ENCODE measurements at places on chromosomes 16 and 17. TPM values are rescaled to one million over a fixed set of nuclear protein-coding genes. Genes with fewer than 3 reads are reported as not detected.

KLHL10 gene
- not detected for total RNA-seq

ZNHIT3 gene
- total RNA-seq: 44.6 TPM

ENPP7 gene
- total RNA-seq: not detected

LRRC37A2 gene
- total RNA-seq: 7.6 TPM

PIPOX gene
- total RNA-seq: 4.1 TPM

SLFN13 gene
- total RNA-seq: 0.31 TPM

STAT5A gene
- total RNA-seq: 1.4 TPM

MYH2 gene
- total RNA-seq: 0.62 TPM

CETP gene
- total RNA-seq: 0.62 TPM

MT4 gene
- total RNA-seq: not detected

CA4 gene
- total RNA-seq: 1.2 TPM

PSME3 gene
- 39.8 TPM for total RNA-seq

HOXB9 gene
- total RNA-seq: not detected

MYOCD gene
- 0.16 TPM for total RNA-seq

PRRT2 gene
- total RNA-seq: 20.6 TPM

KLHL11 gene
- total RNA-seq: 74.9 TPM

ARMC7 gene
- total RNA-seq: 3.0 TPM

SLFN12 gene
- 4.1 TPM for total RNA-seq

CRYBA1 gene
- not detected for total RNA-seq

CAPNS2 gene
- total RNA-seq: not detected

HSPB9 gene
- not detected for total RNA-seq

TEKT1 gene
- total RNA-seq: 1.2 TPM

DCXR gene
- 18.1 TPM for total RNA-seq

CD79B gene
- not detected for total RNA-seq

PMP22 gene
- 12.0 TPM for total RNA-seq

CDH8 gene
- total RNA-seq: 53.7 TPM

TM4SF5 gene
- not detected for total RNA-seq

CTRB1 gene
- not detected for total RNA-seq

SALL1 gene
- total RNA-seq: 4.4 TPM

PDILT gene
- total RNA-seq: not detected

PALB2 gene
- 12.0 TPM for total RNA-seq

TP53TG3 gene
- total RNA-seq: not detected

SLC2A4 gene
- total RNA-seq: 0.16 TPM

CSH1 gene
- total RNA-seq: not detected

NLE1 gene
- total RNA-seq: 22.8 TPM

SHISA9 gene
- 14.7 TPM for total RNA-seq

CCL16 gene
- total RNA-seq: not detected

CCDC154 gene
- 0.16 TPM for total RNA-seq

MT1M gene
- total RNA-seq: 1.4 TPM

TNK1 gene
- total RNA-seq: 0.94 TPM

EIF5A gene
- total RNA-seq: 156 TPM

NXN gene
- 16.7 TPM for total RNA-seq

SPNS2 gene
- total RNA-seq: 15.9 TPM

SEBOX gene
- not detected for total RNA-seq

CTNS gene
- 7.0 TPM for total RNA-seq

Data from occipital lobe (tissue), 3 donors.